LoVo (cell line): ENCODE measurements at places on chromosomes 13 and 19.
A peak's percentile ranks its signal among the peaks of the same experiment; 100 is the strongest.

GRCh38 chr19:33860312-33861090, 63.8 kb downstream of the KCTD15 start:
- no peak for DNase-seq

GRCh38 chr19:36072081-36072480, 17.4 kb downstream of the WDR62 start:
- no peak for DNase-seq

GRCh38 chr19:44958090-44958489, 2.9 kb downstream of the CLPTM1 start:
- no peak for DNase-seq

DNA sequence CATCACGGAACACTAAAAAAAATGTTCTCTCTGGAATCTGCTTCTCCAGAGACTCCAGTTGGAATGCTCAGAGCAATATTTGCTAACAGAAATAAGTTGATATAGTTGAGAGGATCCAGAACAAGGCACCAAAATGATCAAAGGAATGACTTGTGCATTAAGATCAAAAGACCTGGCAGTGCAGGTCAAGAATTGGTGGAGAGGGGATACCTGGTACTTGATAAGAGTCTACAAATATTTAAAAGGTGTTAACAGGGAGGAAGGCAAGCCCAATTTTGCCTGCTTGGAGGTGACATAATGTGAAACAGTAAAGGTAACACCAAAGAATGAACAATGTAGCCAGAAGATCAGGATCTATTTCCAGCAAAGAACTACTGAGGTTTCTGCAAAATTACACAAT, 20.0 kb upstream of the TNFRSF19 start:
- no peak for DNase-seq

GRCh38 chr13:24293746-24294145, 15.6 kb upstream of the C1QTNF9 start:
- DNase-seq = no peak

GRCh38 chr13:21434588-21434987, 24.5 kb downstream of the ZDHHC20 start:
- DNase-seq = no peak

DNA sequence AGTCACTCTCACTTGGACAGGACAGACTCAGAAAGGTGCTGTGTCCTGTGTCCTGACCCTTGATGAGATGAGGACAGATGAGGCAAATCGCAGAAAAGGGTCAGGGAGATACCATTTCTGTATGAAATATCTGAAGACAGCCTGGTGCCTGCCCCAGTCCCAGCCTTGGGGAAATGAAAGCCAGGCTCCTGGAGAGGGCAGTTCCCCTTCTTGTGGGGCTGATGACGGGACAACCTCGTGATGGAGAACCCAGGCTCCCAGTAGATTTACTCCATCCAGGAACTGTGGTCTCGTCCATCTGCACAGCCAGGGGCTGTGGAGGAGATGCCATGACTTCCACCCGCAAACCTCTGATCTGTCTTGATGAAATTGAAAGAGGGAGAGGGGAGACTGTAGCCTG, 13.8 kb downstream of the LILRB1 start:
- no peak for DNase-seq

DNA sequence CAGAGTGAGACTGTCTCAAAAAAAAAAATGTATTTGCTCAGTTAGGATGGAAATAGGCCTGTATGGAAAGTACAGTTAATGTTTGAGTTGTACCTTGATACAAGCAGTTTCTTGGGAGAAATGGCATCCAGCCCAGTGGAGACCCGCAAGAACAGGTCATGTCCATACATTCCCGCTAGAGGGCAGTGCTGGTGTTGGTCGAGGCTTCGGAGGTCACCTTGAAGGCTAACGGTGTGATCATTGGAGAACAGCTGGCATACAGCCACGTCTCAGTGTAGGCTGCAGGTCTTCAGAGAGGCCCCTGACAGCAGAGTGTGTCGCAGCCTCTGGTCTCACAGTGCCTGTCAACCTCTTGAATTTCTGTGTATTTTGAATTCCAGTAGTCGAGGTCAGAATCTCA, 7.5 kb downstream of the ZNF610 start:
- DNase-seq = peak; percentile 4

GRCh38 chr13:20869540-20869939, 33.0 kb downstream of the XPO4 start:
- no peak for DNase-seq

- peak; percentile 99 for DNase-seq
Observed at GRCh38 chr19:49876422-49877019, 634 bp downstream of the AKT1S1 start.

- peak; percentile 16 for DNase-seq
Observed at GRCh38 chr19:13155472-13156359, 5.5 kb downstream of the IER2 start.

GRCh38 chr19:19595171-19595701, 23.3 kb downstream of the PBX4 start:
- DNase-seq = no peak

- no peak for DNase-seq
Observed at GRCh38 chr13:110648848-110649421, 33.6 kb downstream of the NAXD start.

DNA sequence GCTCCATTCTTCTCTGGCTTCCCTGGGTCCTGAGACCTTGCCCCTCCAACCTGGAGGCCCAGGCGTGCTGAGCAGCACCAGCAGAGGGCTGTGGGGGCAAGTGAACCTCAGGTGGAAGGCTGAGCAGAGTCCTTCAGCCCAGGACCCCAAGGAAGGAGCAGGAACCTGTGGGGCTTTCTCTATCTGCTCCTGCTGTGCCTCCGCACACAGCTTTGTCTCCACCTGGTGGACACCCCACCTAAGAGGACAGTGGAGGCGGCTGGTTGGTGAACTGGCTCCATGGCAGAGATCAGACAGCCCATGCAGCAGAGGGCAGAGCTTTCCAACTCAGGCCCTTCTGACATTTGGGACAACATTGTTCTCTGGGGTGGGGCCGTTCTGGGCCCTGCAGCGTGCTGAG, 19.7 kb downstream of the ZFR2 start:
- peak; percentile 14 for DNase-seq

- no peak for DNase-seq
Observed at GRCh38 chr13:98913741-98914140, 64.1 kb downstream of the DOCK9 start.

- no peak for DNase-seq
Observed at GRCh38 chr13:33963895-33964294, 145.9 kb downstream of the RFC3 start.

GRCh38 chr19:48543121-48543710, 8.8 kb upstream of the SULT2B1 start:
- peak; percentile 19 for DNase-seq

DNA sequence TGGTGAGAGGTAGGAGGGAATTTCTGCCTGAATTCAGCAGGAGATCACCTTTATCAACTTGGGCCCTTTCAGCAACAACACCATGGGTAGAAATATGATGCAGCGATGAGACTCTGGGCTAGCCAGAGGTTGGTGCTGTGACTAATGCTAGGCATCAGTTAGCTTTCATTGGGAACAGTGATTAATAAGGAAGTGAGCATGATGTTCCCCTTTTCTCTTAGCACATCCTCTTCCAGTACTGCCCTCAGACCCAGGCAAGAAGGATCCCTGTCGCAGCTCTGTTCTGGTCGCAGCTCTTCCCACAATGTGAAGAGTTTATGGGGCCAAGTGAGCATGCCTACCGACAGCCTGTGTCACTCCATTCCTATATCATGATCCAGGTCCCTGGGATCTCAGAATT, 100.5 kb downstream of the FLT1 start:
- DNase-seq = no peak

GRCh38 chr13:46207828-46208227, 3.9 kb upstream of the LRRC63 start:
- no peak for DNase-seq

DNA sequence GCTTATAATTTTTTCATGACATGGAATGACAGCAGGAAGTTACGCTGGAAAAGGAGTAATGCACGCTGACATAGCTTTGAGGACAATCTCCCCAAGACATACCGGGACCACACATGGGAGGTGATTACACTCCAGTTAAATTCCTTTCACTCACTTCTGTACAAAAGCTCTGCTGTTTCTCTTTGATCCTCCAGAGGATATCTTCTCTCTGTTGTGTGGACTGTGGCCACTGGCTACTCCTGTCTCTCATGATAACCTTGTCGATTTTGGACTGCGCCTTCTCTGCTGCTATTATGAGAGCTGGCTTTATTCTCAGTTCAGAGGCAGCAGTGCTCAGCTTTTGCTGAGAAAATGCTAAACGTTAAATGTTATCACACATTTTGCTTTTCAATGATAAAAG, 464.6 kb downstream of the FGF9 start:
- no peak for DNase-seq

DNA sequence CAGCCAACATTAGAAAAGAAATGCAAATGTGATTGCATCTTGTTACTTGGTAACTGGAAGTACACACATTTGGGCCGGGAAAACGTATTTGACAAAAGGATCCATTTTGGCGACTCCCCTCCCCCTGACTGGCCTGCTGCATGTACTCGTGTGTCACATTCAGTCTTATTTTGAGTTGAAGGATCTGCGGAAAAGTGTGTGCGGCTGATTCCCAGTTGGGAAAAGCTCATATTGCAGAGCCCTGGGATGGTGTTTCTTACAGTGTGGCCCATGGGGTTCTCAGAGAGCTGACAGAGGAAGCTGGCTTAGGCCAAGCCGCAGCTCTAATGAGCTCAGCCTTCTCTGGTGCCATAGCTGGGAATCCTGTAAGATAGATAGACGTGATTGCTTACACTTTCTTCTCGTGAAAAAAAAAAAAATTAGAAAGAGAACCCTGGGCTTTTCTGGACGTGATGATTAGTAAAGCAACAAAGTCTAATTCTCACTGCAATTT, 170.3 kb upstream of the ARGLU1 start:
- DNase-seq = no peak

GRCh38 chr19:12946092-12946721, 545 bp downstream of the RAD23A start:
- DNase-seq = peak; percentile 73

DNA sequence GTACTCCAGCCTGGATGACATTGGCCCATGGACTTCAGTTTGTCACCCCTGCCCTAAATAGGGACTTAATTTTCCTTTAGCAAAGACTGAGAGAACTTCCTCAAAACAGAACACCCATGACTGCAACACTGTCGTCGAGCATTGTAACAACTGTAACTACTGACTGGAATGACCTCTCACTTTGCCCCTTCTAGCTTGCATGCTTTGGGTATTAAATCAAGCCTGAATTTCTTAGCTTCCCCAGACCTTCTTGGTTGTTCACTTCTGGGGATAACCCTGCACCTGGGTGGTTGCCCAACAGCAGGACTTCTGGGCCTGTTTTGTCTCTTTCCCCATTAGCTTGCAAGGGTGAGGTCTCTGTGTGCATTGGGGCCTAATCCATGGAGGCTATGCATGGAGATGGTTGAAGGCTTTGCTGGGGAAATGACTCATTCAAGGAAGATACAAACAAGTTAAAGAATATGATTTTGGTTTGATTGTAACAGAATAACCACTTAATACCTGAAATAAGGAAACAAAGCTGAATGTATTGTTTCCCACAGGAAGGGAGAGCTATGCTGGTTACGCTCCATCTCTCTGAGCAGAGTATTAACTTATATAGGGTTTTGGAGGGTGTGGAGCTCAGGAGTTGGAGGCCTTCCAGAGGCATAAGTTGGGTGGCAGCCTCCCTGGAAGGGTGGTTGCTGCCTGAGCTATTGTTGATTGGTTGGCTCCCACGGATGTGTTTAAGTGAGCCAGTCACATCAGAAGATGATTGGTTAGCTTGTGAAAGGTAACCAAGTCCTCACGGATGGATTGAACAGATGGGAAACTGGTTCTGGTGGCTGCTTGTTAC, 34.7 kb upstream of the UBAC2 start:
- DNase-seq = no peak

DNA sequence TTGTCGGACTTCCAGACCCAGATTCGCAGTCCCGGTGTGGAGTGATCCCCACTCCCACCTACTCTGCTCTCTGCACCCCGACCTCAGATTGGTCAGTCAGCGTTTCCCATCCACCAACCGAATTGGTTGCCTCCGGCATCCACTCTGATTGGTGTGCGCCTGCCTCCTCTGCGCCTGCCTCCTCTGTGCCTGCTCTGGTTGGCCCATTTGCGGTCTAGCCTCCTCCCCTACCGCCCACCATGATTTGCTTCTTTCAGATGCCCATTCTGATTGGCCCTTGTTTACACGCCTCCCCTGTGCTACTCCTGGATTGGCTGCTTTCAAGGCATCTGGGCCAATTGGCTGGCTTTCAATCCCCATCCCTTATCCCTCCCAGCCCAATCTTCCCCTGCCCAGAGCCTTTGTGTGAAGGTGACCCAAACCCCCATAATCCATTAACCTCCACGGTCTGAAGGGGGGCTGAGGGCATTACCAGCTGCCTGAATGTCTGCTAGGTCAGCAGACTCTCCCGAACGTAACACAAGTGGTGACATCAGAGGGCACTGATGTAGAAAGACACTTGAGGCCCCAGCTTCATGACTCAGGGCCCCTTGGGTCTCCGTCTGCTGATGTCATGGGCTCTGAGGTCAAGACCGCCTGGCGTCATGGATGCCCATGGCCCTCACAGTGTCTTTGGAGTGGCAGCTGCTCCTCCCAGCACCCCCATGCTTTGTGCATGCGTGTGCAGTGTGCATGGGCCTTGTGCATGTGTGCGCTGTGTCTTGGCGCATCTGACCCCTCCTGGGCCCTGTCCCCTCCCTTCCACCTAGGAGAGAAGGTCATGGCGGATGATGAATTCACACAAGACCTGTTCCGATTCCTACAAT, 80.4 kb downstream of the MAP4K1 start:
- DNase-seq = no peak

DNA sequence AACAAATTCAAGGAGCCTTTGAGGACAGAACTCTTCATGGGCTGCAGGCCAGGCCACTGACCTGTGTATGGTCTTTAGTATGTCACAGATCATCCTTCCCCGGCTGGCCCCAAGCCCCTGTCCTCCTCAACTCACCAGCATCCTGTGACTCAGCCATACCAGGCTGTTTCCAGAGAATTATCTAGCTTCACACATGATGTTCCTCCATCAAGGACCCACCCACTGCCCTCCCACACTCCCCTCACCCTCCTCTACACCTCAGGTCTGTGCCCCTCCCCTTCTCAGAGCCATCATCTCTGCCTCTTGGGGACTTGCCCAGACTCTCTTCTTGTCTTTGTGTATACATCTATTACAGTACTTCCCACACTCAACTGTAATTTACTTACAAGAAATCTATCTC, 14.7 kb downstream of the DCT start:
- DNase-seq = no peak

GRCh38 chr19:3389876-3390371, 23.5 kb downstream of the NFIC start:
- no peak for DNase-seq

DNA sequence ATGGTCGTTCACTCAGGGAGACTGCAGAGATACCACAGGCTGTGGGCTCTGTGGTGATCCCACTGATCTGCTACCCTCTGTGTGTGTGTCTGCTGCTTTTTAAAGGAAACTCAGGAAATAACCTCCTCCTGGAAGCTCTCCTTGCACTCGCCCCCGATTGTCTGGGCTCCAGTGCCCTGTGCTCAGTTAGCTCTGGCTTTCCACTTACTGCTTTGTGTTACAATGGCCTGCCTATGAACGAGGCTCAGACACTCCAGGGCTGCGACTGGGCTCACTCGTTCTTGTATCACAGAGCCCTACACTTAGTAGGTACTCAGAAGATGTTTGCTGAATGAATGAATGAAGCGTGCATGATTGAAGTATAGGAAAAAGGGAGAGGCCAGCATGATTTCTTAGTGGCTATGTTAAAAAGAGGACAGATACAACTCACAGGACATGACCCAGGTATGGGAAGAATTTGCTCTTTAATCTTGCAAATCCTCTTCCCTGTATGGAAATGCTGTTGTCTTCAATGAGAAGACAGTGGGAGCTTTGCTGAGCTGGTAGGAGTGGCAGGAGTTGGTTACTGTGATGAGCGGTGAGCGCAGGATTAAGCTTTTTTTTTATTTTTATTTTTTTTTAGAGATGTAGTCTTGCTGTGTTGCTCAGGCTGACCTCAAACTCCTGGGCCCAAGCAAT, 26.4 kb downstream of the B3GLCT start:
- DNase-seq = no peak
